ENCODE measurements at places on chromosomes 7 and 10. TPM values are rescaled to one million over a fixed set of nuclear protein-coding genes. Genes with fewer than 3 reads are reported as not detected.

DNA sequence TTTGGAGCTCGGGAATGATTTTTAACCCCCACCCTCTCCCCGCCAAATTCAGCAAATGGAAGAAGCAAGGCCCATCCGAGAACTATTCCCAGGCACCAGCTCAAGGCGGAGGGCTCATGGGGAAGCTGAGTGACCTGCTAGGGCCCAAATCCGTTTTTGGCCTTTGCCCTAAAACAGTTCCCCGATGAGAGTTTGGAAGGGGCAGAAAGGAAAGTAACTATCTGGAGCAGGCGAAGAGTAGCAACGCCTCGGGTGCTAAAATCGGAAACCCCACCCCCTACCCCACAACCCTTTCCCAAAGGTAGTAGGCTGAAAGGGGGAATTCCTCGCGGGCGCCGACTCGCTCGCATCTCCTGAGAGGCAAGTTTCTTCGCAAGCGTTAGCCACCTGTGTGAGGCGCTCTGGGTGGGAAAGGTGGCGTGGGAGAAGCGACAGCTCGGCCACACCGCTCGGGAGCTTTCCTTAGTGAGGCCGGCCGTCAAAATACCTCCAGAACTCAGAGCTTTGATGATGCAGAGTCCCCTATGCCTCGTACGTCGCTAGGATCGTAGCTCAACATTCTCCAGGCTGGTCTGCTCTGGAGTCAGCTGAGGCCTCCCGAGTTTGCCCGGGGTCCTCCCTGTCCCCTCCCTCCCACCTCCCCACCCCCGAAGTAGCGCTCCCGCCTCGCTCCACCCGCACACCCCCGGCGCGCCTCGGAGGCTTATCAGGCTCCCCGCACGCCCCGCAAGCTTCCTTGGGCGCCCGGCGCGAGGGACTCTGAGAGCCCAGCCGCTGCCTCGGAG, 642 bp upstream of the PRKG1 start:
- H3K27me3 ChIP-seq = no peaks in the 10 kb centered on the region

GRCh38 chr7:150336746-150337145, 4.7 kb downstream of the RARRES2 start:
- no peaks in the 10 kb centered on the region for H3K27me3 ChIP-seq
- no peaks in the 10 kb centered on the region for H3K36me3 ChIP-seq
- H3K27ac ChIP-seq = peak overlapping the region; percentile 85
- H3K4me1 ChIP-seq = peaks cover 19% of the 10 kb centered on the region

Gene LEP
- not detected for total RNA-seq

Gene MSMB
- not detected for total RNA-seq

Gene OR2A42
- total RNA-seq = not detected
